ENCODE measurements at places on chromosomes 5 and 9.

DNA sequence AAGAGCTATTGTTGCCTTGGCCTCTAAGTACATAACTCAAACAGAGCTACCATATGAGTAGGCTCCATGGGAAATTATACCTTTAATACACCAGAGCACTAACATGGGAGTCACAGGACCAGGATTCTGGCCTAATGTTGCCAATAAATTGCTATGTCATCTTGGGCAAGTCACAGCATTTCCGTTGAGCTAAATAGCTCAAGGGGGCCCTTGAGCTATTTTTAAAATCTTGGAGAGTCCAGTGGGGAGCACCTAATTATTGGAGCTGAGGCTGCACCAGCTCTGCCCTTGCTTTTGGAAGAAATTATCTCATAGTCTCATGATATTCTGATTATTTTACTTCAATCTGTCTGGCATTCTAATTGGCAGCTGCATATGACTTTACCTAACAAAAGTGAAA, 350.8 kb downstream of the ENC1 start:
- DNase-seq: no peak

GRCh38 chr5:121377461-121377860, 474.2 kb upstream of the FTMT start:
- no peak for DNase-seq

DNA sequence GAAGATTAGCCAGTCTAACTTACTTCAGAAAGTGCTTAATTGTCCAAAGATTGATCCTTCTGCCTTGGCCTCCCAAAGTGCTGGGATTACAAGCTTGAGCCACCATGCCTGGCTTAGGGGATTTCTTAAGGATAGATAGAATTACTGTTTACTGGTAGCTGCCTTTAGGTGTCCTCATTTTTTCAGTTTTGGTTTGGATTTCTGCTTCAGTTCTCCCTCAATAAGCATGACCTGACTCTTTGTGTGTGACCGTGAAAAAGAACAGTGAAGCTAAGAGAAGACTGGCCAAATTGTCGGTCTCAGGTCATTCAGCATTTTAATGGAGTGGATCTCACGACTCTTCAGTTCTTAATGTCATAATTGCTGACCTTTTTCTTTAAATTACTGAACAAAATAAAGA, 22.9 kb upstream of the CMYA5 start:
- no peak for DNase-seq

GRCh38 chr5:111507276-111507675, 5.1 kb downstream of the STARD4 start:
- DNase-seq: no peak

- DNase-seq: no peak
Observed at GRCh38 chr5:167639766-167640165, 651.7 kb upstream of the WWC1 start.

DNA sequence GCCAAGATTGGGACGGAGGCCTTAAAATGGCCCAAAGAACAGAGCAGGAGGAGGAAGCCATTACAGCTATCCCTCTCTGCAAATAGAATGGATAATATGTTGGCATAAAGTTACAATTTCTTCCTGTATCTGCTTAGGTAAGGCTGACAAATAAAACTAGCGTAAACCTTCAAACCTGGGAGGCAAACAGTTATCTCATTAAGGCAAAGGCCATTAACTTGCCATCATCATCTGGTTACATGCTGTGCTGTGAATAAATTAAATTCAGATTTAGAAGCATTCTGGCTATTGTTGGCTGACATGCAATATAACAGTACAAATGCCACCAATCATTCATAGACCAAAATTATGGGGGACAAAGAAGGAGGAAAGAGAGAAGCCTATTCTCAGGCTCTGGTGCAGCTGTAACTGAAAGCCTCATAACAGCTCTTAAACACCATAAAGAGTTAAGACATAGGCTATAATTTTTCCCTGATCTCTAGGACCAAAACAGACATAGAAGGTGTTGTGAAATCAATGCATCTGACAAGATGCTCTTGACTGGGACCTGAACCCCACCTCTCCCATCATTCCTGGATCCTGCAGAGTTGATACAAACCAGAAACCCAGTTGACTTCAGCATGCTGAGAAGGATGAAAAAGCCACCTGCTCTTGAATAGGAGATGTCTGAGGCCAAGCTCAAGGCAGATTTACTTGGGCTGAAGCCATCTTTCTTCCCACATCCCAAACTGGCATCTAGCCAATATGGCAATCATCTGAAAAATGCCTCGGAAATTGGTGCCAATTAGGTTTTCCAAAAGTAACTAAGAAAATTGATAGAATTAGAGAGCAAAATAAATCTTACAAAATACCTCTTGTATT, 62.5 kb downstream of the PLCXD3 start:
- no peak for DNase-seq

DNA sequence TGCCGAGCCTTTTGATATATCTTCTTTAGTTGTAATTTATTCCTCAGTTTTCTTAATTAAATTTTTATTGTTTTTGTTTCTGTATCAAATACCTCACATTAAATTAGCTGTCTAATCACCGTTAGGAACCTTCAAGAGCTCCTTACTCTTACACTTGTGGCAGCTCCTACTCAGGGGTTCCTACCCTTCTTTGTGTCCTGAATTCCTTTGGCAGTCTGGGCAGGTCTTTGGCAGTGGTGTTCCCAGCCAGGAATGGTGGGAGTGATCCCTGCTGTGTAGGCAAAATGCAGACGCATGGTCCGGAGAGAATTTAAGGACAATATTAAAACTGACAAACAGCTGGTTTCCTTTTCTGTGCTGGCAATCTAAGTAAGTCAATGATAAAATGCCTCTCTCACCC, 41.8 kb downstream of the MAST4 start:
- no peak for DNase-seq

DNA sequence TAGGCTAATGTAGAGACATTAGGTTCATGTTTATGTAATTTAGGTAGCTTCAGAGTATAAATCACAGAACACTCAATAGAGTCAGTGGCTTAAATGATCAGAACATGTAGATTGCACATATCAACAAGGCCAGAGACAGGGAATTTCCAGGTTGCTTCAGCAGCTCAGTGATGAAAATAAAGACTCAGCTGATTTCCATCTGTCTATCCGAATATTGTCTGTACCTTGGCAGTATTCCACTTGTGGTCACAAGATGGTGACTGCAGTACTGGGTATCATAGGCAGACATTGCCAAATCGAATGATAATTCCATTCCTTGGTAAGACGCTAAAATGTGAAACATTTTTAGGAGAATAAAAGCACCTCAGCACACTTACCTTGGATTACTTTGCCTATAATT, 702.2 kb downstream of the MAT2B start:
- peak; percentile 62 for DNase-seq

DNA sequence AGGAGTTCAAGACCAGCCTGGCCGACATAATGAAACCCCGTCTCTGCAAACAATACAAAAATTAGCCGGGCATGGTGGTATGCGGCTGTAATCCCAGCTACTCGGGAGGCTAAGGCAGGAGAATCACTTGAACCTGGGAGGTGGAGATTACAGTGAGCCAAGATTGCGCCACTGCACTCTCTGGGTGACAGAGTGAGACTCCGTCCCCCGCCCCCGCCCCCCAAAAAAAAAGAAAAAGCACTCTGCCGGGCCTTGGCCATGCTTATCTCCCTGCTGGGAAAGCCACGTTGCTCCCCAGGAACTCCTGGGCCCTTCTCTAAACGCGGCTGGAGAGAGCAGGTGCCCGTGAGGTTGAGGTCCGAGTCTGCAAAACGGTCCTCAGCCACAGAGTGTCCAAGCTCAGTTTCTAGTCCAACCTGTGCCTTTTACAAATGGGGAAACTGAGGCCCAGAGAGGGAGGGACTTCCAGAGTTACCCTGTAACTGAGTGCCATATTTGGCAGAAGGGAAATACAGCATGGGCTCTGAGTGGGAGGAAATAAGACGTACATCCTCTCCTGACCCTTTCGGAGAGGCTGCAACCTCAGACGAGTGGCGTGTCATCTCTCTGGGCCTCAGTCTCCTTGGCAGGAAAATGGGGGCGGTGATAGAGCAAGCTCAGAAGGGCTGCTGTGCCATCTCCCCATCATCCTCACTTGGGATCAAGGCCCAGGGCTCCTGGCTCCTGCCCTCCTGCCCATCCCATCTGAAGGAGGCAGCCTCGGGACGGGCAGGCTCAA, 6.6 kb upstream of the PHYHD1 start:
- no peak for DNase-seq

GRCh38 chr5:17185773-17186172, 31.7 kb upstream of the BASP1 start:
- peak; percentile 83 for DNase-seq

DNA sequence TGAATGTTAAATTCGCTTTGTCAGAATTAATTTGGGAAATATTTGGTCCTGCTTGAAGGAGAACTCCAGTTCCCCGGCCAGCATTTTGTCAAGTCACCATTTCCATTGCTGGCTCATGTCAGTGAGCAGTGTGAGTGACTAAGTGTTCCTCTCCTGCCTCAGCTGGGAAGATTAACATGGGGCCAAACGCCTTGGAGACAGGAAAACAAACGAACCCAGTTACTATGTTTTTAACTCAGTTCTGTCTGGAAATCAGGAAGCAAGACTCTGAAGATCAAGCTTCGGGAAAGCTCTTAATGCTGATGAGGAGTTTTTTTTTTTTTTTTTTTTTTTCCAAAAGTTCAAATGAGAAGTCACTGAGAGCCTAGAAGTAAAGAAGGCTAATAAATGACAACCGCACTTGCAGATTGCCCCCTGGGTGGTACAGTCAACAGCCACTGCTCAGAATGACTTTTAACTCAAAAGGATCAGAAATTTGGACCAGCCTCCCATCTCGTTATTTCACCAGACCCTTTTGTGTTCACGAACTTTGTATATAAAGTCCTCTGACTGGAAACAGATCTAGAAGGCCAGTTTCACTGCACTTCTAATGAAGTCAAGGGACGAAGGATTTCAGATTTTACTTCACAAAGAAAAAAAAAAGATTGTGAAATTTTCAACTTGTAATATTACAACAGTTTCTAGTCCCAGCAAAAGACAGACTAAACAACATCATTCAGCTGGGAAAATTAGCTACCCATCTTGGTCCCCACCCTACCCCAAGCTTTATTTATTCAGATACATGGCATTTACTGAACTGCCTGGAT, 121.3 kb downstream of the LHFPL2 start:
- DNase-seq: peak; percentile 87

DNA sequence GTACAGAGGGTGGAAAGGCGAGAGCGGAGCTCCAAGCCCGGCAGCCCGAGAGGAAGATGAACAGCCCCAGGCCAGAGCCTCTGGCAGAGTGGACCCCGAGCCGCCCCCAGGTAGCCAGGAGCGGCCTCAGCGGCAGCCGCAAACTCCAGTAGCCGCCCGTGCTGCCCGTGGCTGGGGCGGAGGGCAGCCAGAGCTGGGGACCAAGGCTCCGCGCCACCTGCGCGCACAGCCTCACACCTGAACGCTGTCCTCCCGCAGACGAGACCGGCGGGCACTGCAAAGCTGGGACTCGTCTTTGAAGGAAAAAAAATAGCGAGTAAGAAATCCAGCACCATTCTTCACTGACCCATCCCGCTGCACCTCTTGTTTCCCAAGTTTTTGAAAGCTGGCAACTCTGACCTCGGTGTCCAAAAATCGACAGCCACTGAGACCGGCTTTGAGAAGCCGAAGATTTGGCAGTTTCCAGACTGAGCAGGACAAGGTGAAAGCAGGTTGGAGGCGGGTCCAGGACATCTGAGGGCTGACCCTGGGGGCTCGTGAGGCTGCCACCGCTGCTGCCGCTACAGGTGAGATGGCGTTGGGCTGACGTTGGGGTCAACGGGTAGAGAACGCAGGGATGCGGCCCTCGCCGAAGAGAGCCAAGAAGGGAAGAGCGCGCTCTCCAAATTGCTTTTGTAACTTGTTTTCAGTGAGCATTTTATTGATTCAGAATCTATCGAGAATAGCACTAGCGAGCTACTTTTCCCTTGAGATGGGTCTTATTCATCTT, at the start of gene PTGER4:
PTGER4 (plus strand) TSS at position 3 of the 769 bp plus-strand sequence. CDS start 1,079 bp downstream, outside the sequence.
- no peak for DNase-seq

DNA sequence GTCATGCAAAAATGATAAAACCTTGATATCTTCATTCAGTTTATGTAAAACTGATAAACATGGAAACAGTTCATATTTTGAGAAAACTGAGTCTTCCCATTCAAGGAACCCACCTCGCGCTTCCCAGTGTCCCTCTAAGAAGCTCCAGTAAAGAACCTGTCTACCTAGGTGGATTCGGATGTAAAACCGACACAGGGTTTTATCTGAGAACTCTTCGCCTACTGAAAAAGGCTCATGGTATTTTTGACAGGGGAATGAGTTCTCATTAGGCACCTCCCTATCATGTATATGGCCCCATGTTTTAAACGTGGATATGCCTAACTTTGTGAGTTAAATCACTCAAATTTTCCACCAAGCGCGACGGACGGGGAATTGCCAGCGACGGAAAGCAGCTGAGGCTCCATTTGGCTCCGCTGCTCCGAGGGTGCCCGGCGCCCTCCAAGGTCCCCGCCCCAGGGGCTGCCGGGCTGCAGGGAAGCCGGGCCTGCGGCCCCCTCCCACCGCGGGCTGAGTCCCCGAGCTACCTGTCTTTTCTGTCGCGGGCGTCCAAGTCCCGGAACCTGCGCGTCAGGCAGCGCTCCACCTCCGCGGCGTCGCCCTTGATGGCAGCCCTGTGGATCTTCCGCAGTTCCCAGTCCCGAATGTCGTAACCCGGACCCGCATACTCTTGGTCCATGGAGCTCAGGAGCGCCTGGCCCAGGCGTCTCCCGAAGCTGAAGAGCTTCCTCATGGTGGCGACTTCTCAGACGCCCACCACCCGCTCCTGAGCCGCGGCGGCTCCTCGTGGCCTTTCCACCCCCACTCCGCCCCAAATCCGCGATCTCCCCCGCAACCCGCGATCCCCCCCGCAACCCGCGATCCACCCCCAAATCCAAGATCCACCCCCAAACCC, 594 bp downstream of the ANKRD18A start:
- peak; percentile 37 for DNase-seq

- peak; percentile 77 for DNase-seq
Observed at GRCh38 chr5:154850255-154851062, at the start of gene FAXDC2. Gene FAXDC2 (minus strand): TSS chr5:154850603. CDS start chr5:154838178, 12,425 bp downstream.

GRCh38 chr9:28056006-28056405, 482.7 kb upstream of the C9orf72 start:
- DNase-seq: no peak

DNA sequence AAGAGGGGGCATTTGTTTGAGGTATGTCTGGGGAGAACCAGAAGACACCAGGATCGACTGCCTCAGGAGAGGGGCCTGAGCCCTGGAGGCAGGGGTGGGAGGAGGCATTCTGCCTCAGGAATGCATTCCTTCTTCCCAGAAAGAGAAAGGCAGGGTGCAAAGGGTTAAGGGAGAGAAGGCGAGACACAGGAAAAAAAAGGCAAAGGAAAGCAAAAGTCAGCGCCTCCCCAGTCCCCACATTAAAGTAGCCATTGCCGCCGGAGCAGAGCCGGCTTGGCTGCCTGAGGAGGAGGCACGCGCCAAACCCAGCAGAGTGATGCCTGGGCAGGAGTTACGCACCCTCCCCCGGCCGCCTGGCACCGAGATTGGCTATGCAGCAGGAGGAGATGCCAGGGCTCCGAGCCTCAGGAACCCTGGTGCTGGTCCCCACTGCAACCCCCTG, 123.8 kb upstream of the PHYKPL start:
- no peak for DNase-seq

DNA sequence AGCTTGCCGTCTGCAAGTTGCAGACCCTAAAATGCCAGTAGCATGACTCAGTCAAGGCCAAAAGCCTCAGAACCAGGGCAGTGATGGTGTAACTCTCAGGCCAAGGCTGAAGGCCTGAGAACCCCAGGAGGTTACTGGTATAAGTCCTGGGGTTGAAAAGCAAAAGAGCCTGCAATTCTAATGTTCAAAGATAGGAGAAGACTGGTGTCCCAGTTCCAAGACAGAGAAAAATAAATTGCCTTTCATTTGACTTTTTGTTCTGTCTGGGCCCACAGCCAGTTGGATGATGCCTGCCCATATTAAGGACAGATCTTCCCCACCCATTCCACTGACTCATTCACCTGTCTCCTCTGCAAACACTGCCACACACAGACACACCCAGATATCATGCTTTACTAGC, 673.2 kb downstream of the CDH18 start:
- peak; percentile 90 for DNase-seq
